ENCODE measurements at places on chromosomes 7 and 10. TPM values are rescaled to one million over a fixed set of nuclear protein-coding genes. Genes with fewer than 3 reads are reported as not detected.

DNA sequence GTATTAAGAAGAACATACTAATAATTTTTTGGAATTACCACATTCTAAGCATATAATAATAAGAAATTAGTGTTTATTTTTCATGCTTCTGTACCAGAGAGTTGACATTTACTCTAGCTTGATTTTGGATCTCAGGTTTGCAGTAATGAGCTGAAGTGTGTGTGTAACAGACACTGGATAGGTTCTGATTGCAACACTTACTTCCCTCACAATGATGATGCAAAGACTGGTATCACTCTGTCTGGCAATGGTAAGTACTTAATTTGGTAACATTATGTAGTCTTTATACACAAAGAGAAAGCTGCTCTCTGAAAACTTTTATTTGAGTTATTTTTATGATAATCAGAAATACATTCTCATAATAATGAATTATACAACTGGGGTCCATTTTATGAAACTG lies 54.1 kb downstream of the SRI start:
- no peak overlapping the region for H3K27ac ChIP-seq
- no peaks in the 10 kb centered on the region for H3K27me3 ChIP-seq
- H3K4me3 ChIP-seq: no peak overlapping the region
- no peak for DNase-seq
- H3K4me1 ChIP-seq: no peaks in the 10 kb centered on the region

The INMT gene
- total RNA-seq: 0.18 TPM

GRCh38 chr7:76071316-76072242 lies 23.7 kb downstream of the MDH2 start:
- H3K4me3 ChIP-seq: no peak overlapping the region
- H3K36me3 ChIP-seq: no peaks in the 10 kb centered on the region
- no peak for DNase-seq
- no peaks in the 10 kb centered on the region for H3K27me3 ChIP-seq
- no peak overlapping the region for H3K27ac ChIP-seq
- H3K4me1 ChIP-seq: no peaks in the 10 kb centered on the region

The IL2RA gene
- 1,178 TPM for total RNA-seq

DNA sequence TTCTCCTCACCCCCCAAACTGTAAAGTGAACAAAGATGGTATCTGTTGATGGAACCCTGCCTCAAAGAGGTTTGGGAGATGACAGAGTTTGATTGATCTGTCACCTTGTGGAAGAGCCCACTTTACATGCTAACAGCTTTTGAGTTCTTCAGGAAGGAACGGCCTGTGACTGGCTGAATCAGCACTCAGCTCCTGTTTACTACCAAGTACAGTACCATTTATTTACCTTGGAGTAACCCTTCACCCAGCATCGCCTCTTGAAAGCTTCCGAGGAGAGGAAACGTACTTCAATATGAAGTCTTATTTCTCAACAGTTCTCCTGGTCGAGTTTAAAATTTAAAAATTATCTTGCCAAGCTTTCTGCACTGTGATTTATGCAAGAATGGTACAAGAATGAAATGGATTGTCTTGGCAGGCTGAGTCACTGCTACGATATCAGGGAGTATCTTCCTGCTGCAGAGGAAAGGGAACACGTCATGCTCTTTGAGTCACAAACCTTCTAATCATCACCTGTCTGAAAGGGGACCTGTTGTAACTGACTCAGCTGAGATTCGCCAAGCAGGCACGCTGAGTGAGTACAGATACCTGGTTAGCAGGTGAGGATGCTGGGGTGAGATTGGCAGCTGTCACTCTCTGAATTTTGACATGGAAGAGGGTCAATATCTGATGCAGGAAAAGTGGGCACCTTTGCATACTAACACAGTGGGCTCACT lies 30.1 kb downstream of the KLF6 start:
- no peaks in the 10 kb centered on the region for H3K27me3 ChIP-seq
- no peaks in the 10 kb centered on the region for H3K36me3 ChIP-seq
- no peak overlapping the region for H3K4me3 ChIP-seq
- DNase-seq: no peak

DNA sequence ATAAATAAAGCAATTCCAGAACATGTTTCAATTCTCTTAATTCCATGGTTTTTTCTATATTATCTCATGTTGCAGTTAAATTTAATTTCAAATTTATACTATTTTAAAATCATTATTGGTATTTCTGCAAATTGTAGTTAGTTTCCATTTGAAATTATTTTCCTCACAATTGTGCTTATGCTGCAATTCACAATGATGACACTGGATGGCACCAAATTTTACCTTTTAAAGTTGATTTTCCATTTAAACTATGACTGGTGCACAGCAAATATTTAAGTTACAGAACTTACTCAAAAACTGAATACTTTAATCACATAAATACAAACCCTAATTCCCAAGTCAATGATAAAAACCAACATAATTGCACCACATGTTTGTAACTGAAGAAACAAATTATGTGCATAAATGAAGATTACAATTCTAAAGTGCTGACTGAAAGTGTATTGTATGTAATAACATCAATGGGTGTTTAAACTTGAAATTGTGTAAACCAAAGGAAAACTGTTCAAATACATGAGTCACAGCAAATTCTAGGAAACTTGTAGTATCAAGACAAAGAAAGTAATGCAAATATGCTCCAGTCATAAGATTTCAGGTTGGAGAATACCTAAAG lies 75.3 kb upstream of the AASS start:
- no peak overlapping the region for H3K27ac ChIP-seq
- no peak for DNase-seq
- no peaks in the 10 kb centered on the region for H3K36me3 ChIP-seq
- H3K4me3 ChIP-seq: no peak overlapping the region

DNA sequence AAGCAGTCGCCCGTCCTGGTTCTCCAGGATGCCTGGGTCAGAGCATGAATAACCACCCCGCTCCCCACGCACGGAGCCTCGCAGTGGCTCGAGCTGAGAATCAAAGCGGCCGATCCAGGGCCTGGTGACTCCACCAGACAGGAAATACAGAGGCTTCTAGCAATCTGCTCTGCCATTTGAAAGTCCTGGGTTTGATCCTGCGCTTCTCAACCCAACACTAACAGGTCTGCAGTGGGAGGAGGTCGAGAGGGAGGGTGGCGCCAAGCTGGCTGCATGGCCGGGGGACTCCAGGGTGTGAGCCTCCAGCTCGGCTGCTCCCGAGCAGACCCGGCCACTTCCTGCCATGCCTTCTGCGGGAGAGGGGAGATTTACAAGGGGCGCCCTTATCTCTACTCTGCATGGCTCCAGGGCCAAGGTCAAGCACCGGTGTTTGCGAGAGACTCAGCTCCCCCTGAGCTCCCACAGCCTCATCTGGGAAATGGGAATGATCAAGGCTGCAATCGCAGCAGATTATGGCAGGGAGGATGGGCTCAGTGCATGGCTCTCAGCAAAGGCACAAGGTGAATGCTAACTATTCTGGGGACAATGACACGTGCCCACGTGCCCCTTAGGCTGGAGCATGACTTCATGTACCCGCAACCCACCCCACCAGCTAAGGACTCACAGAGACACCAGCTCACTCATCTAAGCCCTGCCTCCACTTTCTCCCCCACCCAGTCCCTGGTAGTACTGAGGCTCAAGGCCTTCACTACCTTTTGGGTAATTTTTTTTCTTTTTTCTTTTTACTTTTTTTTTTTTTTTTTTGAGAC lies 73.9 kb upstream of the TNRC18 start:
- no peaks in the 10 kb centered on the region for H3K36me3 ChIP-seq
- DNase-seq: no peak
- H3K27ac ChIP-seq: no peak overlapping the region

The TMEM229A gene
- not detected for total RNA-seq

DNA sequence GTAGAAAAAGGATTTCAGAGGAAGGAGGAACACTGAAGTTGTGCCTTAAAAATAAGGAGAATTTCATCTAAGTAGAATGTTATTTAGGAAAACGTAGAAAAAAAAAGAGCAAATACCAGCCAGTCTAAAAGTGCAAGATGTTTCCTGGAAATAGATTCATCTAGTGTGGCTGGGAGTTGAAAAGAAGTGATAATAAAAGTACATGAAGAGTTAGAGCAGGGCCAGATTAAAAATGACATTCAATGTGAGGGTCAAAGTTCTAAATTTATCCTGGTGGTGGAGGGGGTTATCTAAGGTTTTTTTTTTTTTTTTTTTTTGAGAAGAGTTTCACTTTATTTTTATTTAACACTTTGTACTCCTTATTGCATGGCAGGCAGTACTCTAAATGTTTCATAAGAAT lies 289.3 kb downstream of the MDFIC start:
- DNase-seq: no peak
- no peak overlapping the region for H3K27ac ChIP-seq
- H3K36me3 ChIP-seq: no peaks in the 10 kb centered on the region
- no peaks in the 10 kb centered on the region for H3K4me1 ChIP-seq
- H3K27me3 ChIP-seq: no peaks in the 10 kb centered on the region

- H3K4me3 ChIP-seq: no peak overlapping the region
- H3K27me3 ChIP-seq: no peaks in the 10 kb centered on the region
- no peaks in the 10 kb centered on the region for H3K4me1 ChIP-seq
- no peak overlapping the region for H3K27ac ChIP-seq
These were observed 109.8 kb upstream of the WDR11 start for GRCh38 chr10:120741396-120741795.

The NPTX2 gene
- not detected for total RNA-seq

DNA sequence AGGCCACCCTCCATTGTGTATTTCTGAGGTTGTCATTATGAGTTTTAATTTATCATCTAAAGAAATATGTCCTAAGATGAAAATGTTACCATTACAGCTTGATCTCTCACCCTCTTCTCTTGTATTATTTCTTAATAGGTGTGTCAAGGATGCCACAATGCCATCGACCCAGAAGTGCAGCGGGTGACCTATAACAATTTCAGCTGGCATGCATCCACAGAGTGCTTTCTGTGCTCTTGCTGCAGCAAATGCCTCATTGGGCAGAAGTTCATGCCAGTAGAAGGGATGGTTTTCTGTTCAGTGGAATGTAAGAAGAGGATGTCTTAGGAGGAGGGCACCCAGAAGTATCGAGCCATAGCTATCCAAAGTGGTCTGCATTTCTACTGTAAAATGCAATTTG lies 46.8 kb downstream of the TES start:
- no peak overlapping the region for H3K4me3 ChIP-seq
- H3K27me3 ChIP-seq: no peaks in the 10 kb centered on the region
- H3K27ac ChIP-seq: no peak overlapping the region
- no peaks in the 10 kb centered on the region for H3K4me1 ChIP-seq
- H3K36me3 ChIP-seq: peaks cover 21% of the 10 kb centered on the region

GRCh38 chr7:142024547-142024946 lies 28.9 kb downstream of the MGAM start:
- H3K4me1 ChIP-seq: no peaks in the 10 kb centered on the region
- no peak overlapping the region for H3K27ac ChIP-seq
- no peaks in the 10 kb centered on the region for H3K27me3 ChIP-seq
- no peaks in the 10 kb centered on the region for H3K36me3 ChIP-seq
- no peak for DNase-seq

DNA sequence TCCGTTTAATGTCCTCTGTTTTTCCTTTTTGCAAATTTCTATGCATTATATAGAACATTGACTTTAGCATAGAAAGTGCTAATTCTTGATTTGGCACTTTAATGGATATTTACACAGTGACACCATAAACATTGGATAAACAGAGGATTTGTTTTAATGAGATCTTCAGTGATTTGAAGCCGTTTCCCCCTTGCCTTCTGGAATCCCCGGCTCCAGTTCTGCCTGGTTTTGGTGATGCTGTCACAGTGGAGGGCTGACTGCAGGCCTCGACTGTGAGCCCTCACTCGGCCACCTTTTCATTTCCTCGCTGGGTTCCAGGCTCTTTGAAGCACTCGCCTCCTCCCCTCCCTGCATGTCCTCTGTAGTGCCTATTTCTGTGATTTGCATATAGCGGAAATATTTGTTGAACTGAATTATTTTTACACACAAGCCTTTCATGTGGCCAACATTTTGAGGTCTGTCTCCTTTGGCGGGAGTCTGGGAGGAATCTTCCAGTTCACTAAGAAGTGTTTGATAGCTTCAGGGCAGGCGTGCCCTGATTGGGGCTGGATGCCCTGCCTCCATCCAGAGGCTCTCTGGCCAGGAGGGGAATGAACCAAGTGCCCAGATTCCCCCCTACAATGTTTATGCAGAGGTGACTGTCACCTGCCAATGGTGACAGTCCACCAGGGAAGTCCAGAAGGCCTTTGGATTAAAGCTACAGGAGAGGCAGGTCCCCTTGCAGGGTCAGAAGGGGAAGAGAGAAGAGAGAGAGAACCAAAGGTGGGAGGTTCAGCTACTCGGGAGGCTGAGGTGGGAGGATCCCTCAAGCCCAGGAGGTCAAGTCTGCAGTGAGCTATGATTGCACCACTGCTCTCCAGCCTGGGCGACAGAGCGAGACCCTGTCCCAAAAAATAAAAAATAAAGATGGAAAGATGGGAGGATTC lies 67.5 kb downstream of the CUX1 start:
- H3K36me3 ChIP-seq: no peaks in the 10 kb centered on the region
- no peak overlapping the region for H3K4me3 ChIP-seq
- H3K27ac ChIP-seq: no peak overlapping the region
- no peaks in the 10 kb centered on the region for H3K27me3 ChIP-seq
- no peak for DNase-seq

GRCh38 chr10:115157357-115157756 lies 64.2 kb downstream of the ATRNL1 start:
- H3K27me3 ChIP-seq: no peaks in the 10 kb centered on the region
- H3K4me1 ChIP-seq: no peaks in the 10 kb centered on the region
- DNase-seq: no peak
- H3K4me3 ChIP-seq: no peak overlapping the region
- H3K36me3 ChIP-seq: no peaks in the 10 kb centered on the region
- H3K27ac ChIP-seq: no peak overlapping the region

GRCh38 chr7:5678295-5679047 lies 103.0 kb downstream of the RNF216 start:
- H3K4me3 ChIP-seq: no peak overlapping the region
- DNase-seq: no peak
- no peaks in the 10 kb centered on the region for H3K27me3 ChIP-seq
- peaks cover 20% of the 10 kb centered on the region for H3K4me1 ChIP-seq

DNA sequence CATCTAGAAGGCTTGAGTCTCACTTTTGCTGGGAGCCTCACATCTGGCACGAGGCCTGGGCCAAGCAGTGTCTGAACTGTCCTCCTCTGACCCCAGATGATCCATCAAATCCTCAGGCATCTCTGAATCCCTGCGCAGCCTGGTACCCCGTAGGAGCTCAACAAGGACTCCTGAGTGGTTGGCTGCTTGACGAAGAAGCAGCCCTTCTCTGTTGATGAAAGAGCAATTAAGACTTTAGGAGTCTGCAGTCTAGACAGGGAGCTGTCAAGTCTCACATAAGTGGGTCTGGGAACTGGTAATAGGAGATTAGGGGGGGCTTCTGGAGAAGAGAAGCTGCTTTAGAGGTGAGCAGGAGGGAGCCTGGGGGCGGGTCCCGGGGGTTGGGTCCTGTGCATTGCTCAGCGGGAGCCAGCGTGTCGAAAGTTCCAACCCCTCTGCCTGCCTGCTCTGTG lies 326.0 kb downstream of the RPS24 start:
- H3K27ac ChIP-seq: no peak overlapping the region
- DNase-seq: no peak
- no peak overlapping the region for H3K4me3 ChIP-seq
- no peaks in the 10 kb centered on the region for H3K36me3 ChIP-seq
- H3K4me1 ChIP-seq: peaks cover 12% of the 10 kb centered on the region

GRCh38 chr7:127486654-127487053 lies 94.1 kb upstream of the ZNF800 start:
- H3K36me3 ChIP-seq: no peaks in the 10 kb centered on the region
- H3K4me1 ChIP-seq: no peaks in the 10 kb centered on the region
- no peak for DNase-seq
- peaks cover 5% of the 10 kb centered on the region for H3K27me3 ChIP-seq
- no peak overlapping the region for H3K27ac ChIP-seq

The CYP2W1 gene
- total RNA-seq: not detected

GRCh38 chr10:102200751-102201640 lies 25.1 kb upstream of the ELOVL3 start:
- H3K4me1 ChIP-seq: no peaks in the 10 kb centered on the region
- DNase-seq: no peak
- no peak overlapping the region for H3K27ac ChIP-seq
- H3K36me3 ChIP-seq: no peaks in the 10 kb centered on the region
